ENCODE measurements at places on chromosomes 16 and 17.

DNA sequence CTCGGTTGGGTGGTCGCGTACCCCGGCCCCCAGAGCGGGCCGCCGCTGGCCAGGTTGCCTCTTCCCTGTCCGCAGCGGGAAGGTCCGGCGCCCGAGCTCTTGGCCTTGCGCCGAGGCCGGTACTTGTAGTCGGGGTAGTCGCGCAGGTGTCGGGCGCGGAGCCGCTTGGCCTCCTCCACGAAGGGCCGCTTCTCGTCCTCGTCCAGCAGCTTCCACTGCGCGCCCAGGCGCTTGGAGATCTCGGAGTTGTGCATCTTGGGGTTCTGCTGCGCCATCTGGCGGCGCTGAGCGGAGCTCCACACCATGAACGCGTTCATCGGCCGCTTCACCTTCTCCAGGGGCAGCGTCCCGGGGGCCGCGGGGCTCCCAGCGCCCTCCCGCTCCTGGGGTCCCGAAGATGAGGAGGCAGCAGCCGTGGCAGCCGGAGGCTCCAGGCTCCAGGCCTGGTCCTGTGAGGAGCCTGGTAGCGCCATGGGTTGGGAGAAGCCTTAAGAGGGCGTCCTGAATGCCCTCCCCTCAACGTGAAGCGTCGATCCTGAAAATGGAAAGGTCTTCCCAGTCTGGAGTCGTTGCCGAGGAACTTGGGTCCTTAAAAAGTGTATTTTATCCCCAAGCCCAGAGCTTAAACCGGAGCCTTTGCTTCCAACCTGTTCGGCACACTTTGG, 558 bp downstream of the SOX15 start:
- DNase-seq, result peak; percentile 50

GRCh38 chr17:31806921-31807320, 52.1 kb downstream of the COPRS start:
- DNase-seq, result no peak

DNA sequence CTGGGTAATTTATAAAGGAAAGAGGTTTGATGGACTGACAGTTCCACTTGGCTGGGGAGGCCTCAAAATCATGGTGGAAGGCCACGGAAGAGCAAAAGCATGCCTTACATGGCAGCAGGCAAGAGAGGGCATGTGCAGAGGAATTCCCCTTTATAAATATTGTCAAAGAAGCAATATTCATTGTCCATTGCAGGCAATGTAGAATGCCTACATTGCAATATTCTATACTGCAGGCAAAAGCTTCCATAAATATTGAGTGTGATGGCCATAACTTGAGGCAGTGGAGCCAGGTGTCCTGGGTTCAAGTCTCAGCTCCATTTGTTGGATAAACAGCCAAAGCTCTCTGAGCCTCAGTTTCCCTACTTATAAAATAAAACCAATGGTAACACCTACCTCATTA, 322.3 kb downstream of the SHISA9 start:
- no peak for DNase-seq

- no peak for DNase-seq
These were observed 2.6 kb downstream of the CD300LB start for GRCh38 chr17:74528491-74529199.

- DNase-seq, result peak; percentile 14
These were observed 18.0 kb downstream of the XPO6 start for GRCh38 chr16:28193530-28194423.

GRCh38 chr16:3188925-3189825, 1.2 kb downstream of the OR1F1 start:
- DNase-seq, result no peak

GRCh38 chr17:75595920-75596313, 8.3 kb downstream of the MYO15B start:
- no peak for DNase-seq

DNA sequence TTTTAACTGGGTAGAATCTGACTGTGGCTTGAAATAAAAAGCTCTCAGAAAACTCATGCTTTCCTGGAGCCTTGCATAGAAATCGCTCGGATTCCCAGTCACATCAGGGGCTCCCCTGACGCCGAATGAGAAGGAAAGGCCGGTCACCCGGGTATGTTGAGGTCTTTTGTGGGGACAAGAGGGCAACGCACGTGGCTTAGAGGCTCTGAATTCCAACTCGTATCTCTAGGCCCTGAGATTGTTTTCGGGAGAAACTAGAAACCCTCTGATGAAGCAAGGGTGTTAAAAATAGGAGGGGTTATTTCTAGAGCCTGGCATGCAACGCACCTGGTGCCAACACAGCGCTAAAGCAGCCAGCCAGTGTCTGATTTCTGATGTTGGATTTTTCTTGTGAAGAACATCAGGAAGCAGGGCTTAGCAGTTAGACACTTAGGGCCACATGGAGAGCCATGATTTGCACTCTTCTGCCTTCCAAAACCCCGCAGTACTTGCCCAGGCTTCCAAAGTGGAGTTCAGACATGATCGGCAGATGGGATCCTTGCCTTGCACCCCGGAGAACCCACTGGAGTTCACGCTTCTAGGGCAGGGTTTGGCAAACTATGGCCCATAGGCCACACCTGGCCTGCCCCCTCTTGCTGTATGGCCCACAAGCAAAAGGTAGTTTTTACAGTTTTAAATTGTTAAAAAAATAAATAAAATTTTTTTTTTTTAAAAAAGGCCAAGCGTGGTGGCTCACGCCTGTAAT, 12.6 kb downstream of the CACNG1 start:
- DNase-seq, result no peak

DNA sequence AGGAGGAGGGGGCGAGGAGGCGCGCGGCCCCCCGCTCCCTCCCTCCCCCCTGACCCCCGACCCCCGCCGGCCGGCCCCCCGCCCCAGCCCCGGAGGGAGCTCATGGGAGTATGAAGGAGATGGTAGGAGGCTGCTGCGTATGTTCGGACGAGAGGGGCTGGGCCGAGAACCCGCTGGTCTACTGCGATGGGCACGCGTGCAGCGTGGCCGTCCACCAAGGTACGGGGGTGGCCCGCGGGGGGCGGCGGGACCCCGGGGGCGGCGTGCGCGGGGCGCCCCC, 390 bp downstream of the MLLT6 start:
- DNase-seq, result no peak

GRCh38 chr17:48804936-48805411, 12.1 kb downstream of the TTLL6 start:
- peak; percentile 17 for DNase-seq

GRCh38 chr16:66850115-66850815, 6.1 kb downstream of the CA7 start:
- DNase-seq, result no peak

GRCh38 chr17:66522591-66523272, 220.3 kb downstream of the PRKCA start:
- no peak for DNase-seq

- no peak for DNase-seq
These were observed 7.9 kb upstream of the SLFN14 start for GRCh38 chr17:35568561-35568960.

GRCh38 chr17:31550389-31551056, 159.0 kb downstream of the RAB11FIP4 start:
- DNase-seq, result no peak

DNA sequence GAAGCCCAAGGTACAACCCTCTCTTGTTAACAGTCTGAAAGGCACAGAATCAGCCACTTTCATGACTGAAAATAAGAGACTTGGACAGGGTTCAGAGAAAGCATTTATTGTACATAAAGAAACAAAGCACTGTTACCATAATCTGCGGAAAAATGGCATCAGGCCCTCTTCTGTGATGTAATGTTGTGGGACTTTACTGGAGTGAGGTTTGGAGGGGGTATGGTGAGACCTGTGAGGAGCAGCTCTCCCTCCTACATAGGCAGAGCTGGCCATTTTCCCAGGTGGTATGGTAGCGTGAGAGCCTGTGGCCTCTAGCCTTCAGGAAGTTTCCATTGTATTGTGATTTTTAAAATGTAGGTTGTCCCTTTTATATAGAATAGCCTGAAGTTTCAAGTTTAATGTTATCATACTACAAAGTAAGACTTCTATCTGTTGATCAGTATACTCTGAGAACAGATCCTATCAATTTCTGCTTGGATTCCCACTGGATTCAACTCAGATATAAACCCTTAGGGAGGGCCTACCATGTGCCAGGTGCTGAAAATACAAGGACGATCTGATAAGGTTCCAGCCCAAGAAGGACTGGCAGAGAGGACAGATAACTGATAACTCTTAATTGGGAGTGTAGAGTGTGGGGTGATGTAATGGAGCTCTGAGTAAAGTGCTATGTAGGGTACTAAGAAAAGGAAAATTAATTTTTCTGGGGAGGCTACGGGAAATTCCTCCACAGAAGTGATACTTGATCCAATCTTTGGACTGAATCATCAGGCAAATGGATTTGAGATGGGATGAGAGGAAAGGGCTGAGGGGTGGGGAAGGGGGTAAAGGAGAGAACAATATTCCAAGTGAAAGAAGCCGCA, 4.1 kb upstream of the YPEL2 start:
- no peak for DNase-seq

DNA sequence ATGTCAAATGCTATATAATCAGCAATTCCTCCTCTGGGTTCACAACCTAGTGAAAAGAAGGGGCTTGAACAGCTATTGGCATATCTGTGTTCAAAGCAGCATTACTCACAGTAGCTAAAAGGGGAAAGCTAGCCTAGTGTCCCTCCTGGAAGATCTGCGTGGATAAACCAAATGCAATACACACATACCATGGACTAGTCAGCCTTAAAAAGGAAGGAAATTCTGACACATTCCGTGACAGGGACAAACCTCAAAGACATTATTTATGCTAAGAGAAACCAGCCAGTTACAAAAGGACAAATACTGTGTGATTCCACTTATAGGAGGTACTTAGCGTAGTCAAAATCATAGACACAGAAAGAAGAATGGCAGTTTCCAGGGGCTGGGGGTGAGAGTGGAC, 90.1 kb downstream of the XYLT1 start:
- no peak for DNase-seq

DNA sequence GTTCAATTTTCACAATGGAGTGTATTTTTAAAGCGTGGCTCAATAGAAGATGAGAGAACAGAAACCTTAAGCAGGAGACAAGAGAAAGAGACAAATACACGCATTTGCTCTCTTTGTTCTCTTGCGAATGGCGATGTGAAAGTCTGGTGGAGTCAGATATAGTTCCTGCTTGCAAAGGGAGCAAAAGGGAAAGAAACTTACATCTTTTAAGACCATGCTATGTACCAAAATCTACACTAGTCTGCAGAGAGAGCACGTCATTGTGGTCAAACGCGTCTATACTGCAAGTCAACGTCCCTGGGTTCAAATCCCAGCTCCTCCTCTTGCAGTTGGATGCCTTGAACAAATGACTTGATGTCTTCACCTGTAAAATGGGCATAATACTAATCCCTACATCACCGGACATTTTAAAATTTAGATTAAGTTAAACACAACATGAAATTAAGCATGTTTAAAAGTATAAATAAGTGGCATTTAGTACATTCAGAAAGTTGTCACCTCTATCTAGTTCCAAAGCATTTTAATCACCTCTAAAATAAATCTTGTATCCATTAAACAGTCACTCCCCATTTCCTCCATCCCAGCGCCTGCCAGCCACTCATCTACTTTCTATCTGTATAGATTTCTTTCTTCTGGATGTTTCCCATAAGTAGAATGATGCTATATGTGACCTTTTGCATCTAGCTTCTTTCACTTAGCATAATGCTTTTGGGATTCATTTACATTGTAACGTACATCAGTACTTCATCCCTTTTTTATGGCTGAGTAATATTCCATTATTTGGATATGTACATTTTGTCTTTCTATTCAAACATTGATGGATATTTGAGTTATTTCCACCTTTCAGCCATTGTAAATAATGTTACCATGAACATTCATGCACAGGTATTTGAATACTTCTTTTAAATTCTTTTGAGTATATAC, 406.9 kb downstream of the TMEM114 start:
- no peak for DNase-seq

DNA sequence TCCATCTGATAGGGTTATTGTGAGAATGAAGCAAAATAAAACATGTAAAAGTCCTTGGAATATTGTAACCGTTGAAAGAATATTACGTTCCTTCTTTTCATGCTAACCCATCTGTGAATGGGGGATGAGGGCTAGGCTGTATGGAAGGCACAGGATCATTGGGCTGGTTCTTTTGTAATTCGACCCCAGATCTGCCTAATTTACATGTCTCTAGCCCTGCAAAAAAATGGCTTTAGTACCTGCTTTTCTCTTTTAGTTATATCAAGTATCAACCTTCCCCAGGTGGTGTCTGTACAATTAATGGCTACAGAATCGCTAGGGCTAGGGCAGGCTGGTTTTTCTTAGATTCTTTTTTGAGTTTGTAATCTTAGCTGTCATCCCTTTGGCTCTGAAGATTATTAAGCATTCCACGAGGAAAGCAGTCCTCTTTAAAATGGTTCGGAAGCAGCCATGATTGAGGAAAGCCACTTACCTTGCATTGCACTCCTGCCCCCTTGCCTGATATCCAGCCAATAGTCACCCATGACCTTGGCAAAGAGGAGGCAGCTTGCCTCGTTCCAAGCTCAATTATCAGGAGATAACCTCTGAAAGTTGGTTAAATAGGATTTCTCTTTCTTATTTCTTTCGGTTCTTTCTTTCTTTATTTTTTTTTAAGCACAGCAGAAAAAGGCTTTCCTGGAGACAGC, 153.9 kb upstream of the ZKSCAN2 start:
- no peak for DNase-seq

GRCh38 chr16:26335236-26335853, 643.6 kb downstream of the HS3ST4 start:
- no peak for DNase-seq

DNA sequence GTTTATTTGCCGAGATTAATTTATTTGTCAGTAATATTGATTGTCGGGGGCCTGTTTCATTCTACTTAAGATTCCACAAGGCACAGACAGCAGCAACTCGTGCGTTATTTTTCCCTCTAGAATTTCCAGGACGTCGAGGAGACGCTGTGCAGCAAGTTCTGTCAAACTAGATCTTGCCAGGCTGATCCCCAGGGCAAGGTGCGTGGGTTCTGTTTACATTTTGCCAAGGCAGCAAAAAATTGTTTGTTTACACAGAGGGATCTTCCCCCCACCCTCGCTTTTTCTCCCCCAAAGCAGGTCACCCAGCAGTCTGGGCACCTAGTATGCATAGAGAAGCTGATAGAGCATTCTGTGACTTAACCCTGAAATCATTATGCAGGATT, 111.4 kb downstream of the IRX3 start:
- DNase-seq, result no peak

DNA sequence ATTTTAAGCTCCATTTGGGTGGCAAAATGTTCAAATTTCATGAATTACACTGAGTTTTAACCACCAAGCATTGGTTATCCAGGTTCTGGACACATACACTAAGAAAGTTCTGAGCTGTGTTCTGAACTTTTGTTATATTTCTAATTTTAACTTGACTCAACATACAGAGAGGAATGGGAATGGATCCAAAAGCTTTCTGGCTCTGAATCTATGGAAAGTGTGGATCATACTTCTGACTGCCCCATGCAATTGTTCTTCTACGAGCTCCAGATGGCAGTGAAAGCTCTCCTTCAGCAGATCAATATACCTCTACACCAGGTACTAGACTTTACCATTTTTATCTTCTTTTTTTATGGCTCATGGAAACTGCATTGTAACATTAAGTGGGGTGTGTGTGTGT, 113.0 kb upstream of the NOG start:
- no peak for DNase-seq

DNA sequence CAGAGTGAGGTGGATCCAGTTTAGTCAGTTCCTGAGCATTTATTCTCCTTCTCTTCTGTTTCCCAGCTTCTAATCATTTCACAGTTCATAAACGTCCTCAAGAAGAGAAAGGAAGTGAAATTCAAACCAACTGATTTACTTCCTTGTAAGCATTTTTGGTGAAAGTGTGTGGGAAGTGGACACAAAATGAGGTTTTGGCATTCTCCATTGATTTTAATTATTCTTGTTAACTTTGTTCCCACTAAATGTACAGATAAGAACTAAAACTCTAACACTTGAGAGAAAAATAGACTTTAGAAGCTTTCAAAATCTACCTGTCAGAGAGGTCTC, 42.7 kb upstream of the CORO6 start:
- no peak for DNase-seq

All from stimulated activated CD8-positive, alpha-beta memory T cell treated with anti-CD3 and anti-CD28 coated beads, Interleukin-12 subunit alpha, Interleukin-12 subunit beta, amount 100 ng/mL, for 4 hours (primary cell).